ENCODE measurements at places on chromosomes 16 and 17.

DNA sequence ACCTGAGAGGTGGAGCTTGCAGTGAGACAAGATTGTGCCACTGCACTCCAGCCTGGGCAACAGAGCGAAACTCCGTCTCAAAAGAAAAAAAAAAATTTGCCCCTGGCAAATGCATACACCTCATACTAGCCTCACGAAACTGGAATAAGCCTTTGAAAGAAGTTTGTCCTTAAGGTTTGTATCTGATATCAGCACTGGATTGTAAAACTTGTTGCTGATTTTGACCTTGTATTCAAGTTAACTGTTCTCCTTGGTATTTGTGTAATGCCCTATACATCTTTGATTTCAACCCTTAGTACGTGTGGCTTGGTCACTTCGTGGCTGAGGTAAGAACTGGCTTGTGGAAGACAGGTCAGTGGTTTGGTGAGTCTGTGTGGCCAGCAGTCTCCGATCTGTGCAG is 6.2 kb upstream of the FLCN start:
- no peak for DNase-seq

DNA sequence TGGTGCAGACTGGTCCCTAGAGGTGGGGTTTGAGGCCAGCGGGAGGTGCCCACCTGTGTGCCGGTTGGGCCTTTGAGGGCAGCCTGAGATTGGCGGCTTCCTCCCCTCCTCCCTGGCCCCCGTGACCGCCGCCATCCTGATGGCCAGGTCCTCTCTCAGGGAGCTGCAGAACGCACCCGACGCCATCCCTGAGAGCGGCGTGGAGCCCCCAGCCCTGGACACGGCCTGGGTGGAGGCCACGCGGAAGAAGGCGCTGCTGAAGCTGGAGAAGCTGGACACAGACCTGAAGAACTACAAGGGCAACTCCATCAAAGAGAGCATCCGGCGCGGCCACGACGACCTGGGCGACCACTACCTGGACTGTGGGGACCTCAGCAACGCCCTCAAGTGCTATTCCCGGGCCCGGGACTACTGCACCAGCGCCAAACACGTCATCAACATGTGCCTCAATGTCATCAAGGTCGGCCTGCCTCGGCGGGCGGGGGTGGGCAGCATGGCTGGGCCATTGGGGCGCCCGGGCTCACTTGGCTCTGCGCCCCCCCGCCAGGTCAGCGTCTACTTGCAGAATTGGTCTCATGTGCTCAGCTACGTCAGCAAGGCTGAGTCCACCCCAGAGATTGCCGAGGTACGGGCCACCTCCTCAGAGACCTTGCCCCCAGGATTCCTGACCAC is 2.8 kb downstream of the GPS1 start:
- DNase-seq: no peak

DNA sequence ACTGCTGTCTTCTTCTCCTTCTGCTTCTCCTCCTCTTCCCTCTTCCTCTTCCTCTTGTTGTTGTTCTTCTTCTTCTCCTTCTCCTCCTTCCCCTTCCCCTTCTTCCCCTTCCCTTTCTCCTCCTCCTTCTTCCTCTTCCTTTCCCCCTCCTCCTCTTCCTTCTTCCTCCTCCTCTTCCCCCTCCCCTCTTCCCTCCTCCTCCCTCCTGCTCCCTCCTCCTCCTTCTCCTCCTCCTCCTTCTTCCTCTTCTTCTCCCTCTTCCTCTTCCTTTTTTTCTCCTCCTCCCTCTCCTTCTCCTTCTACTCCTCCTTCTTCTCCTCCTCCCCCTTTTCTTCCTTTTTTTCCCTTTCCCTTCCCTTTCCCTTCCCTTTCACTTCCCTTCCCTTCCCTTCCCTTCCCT is 245.0 kb upstream of the IRX5 start:
- DNase-seq: no peak

GRCh38 chr17:83108709-83109108 is 29.3 kb downstream of the METRNL start:
- no peak for DNase-seq

- no peak for DNase-seq
Observed at GRCh38 chr17:7355053-7355452, at the start of gene TMEM95. Gene TMEM95 (plus strand): TSS chr17:7355156. CDS start chr17:7355205, 49 bp downstream.

DNA sequence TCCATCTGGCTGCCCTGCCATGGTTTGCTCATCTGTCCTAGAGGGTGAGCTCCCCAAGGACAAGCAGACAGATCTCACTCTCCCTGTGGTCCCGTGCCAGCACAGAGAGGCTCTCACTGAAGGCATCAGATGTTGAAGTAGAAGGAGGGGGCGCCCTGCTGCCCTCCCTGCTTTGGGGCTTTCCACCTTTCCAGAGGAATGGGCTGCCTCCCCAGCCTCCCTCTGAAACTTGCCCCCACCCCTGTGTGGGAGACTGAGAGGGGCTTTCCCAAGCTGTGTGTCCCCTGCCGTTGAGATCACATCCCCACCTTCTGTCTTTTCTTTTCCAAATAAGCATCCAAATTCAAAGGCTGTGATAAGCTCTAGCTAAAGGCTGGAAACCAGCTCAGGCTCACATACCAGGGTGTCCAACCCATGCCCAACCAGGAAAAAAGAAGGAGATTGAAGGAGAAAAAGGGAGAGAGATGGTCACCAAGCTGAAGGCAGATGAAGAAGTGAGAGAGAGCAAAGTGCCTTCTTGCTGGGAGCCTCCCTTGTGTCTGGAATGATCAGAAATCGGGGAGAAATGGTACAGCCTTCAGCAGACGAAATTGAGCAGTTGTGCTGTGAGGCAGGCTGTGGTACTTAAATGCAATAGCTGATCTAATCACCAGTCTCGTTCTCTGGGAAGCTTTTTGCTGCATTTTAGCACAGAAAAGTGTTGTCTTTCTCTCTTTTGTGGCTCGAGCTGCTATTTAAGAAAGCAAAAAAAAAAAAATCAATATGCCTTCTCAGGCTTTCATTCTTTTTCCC is 145.9 kb upstream of the LHX1 start:
- no peak for DNase-seq

DNA sequence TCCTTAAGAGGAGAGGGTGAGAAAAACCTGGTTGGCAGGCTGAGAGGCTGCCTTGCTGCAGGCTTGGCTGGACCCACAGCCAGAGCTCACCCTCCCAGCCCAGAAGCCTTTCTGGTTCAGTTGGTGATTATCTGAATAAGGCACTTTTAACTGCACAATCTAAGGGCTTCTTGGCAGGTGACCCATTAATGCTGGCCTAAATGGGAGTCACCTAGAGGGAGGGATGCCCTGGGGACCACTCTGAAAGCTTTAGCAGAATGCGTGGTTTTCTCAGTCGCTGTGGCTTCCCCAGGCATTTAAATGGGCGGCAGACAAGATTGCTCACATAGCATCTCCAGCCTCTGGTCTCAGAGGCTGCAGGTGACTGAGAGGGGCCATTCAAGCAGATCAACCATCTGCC is 33.2 kb upstream of the SHISA9 start:
- DNase-seq: no peak

- DNase-seq: no peak
Observed at GRCh38 chr16:86669937-86670749, 91.8 kb downstream of the FOXL1 start.

GRCh38 chr17:40303009-40303657 is 5.8 kb upstream of the RARA start:
- no peak for DNase-seq

- no peak for DNase-seq
Observed at GRCh38 chr17:79997011-79997660, 38.5 kb downstream of the TBC1D16 start.

DNA sequence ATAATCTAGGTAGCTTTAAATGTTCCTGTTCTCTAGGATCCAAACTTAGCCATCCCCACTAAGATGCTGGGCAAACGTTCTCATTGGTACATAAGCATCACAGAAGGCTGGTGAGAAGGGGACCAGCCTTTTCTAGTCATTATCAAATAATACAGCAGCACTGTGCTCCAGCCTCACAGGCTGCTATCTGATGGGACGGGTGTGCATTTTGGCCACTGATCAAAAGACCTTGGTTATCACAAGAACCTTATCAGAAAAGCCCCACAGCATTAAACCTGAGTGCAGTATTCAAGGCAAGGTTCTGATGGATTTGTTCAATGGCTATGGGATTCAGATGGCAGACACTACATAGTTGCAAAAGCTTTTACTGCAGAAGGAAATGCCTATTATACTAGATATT is 19.1 kb upstream of the KPNB1 start:
- no peak for DNase-seq

DNA sequence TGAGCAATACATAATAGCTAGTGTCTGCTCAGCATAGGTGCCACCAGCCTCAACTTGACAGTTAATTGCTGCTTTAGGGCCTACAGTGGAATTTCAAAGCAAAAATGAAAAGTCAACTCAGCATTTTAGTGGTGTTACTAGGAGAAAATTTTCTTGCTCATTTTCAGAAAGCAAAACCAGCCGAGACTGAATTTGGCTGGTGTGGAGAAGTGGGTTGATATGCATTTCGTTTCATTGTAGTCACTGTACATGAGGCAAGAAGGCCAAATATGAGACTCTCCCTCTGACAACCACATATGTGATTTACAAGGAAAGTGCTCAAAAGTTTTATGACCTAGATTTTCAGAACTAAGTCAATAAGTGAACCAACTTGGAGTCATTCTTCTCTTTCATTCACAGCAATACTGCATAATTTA is 54.0 kb downstream of the DUSP14 start:
- DNase-seq: no peak

GRCh38 chr17:73622381-73622780 is 21.9 kb downstream of the SDK2 start:
- DNase-seq: no peak

DNA sequence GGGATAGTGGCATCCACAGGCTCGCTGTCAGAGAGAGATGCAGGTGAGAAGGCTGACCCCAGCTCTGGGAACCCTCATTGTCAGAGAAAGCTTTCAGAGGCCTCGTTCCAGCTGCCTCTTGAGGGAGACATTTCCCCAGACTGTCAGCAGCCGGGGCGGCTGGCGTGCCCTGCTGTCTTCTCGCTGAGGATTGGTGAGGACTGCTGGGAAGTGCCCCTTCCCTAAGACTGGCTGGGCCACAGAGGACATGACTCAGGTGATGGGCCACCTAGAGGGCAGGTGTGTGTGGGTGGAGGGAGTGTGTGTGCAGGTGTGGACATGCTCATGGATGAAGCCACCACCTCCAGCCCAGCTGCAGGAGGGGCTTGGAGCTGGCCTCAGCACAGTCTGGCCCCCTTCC is 25.3 kb downstream of the SPACA3 start:
- DNase-seq: no peak

GRCh38 chr17:79201536-79202227 is 127.1 kb downstream of the ENGASE start:
- DNase-seq: no peak

GRCh38 chr17:31842195-31843069 is 16.6 kb downstream of the COPRS start:
- peak; percentile 77 for DNase-seq

- no peak for DNase-seq
Observed at GRCh38 chr17:28968231-28968913, 17.1 kb upstream of the PHF12 start.

GRCh38 chr16:31354394-31355291 is at the start of gene ITGAX:
Gene ITGAX (plus strand): TSS chr16:31355176. CDS start chr16:31355255, 79 bp downstream.
- no peak for DNase-seq

GRCh38 chr16:50681021-50681885 is at the start of gene SNX20:
Gene SNX20 (minus strand): TSS chr16:50681312. CDS start chr16:50677526, 3,786 bp downstream.
- no peak for DNase-seq

GRCh38 chr16:759110-759910 is 1.2 kb upstream of the MSLN start:
- DNase-seq: no peak

GRCh38 chr17:32533296-32533695 is 46.5 kb downstream of the CDK5R1 start:
- DNase-seq: no peak

- DNase-seq: no peak
Observed at GRCh38 chr16:4320571-4321137, 4.8 kb downstream of the GLIS2 start.

DNA sequence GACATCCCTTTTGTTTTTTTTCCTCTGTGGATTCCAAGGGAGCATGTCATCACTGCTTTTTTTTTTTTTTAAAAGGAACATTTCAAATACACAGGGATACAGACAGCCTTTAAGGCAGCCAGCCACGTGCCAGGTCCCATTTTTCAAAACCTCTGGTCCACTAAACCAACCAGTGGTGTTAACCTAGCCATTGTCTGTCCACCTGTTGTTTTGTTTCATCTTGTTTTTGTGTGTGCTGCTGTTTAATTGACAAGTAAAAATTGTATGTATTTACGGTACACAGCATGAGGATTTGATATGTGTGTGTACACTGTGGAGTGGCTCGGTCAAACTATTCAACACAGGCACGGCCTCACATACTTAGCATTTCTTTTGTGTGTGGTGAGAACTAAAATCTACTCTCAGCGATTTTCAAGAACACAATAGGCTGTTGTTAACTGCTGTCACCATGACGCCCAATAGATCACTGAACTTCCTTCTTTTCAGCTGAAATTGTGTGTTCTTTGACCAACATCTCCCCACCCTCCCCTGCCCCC is 19.2 kb downstream of the TMEM114 start:
- DNase-seq: no peak

DNA sequence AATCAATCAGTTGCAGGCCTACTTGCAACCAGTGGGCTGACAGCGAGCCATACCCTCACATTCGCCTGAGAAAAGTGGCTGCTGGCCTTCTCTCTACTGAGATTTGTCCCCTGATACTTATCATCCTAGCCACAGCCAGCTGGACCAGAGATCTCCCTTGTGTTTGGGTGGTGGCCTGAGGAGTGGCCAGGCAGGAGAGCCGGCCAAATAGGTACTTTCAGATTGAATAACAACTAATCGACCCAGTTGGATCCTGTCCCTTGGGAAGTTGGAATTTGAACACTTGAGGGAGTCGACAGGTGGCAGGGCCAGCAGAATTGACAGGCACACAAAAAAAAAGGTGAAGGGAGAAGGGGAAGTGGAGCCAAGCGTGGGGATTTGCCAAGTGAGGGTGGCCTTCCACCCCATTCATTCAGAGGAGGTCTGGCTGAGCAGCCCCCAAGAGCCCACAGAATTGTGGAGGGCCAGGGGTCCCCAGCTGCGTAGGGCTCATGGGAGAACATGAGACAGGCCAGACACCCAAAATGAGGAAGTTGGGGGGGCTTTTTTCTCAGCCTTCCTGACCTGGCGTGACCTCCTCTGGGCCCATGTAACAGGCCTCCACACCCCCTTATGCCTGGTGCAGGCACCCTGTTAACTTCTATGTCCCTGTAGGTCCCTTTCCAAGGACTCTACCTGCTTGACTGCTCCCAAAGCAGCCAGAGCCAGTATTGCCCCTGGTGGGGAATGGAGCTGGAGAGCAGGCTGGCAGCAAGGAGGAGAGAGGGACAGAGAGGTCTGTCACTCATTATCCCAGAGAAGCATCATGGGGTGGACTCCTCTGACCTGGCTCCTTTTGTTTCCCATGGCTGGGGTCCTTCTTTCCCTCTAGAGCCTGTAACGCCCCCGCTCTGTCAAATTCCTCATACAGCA is 2.9 kb upstream of the RANGRF start:
- DNase-seq: no peak
